Upper lobe of right lung (tissue), 1 donor: ENCODE measurements at places on chromosomes 2 and 18. TPM values are rescaled to one million over a fixed set of nuclear protein-coding genes. Genes with fewer than 3 reads are reported as not detected.

GRCh38 chr18:8654503-8655451 is 45.5 kb downstream of the RAB12 start:
- DNase-seq: no peak

Gene DYSF
- total RNA-seq: 37.7 TPM

DNA sequence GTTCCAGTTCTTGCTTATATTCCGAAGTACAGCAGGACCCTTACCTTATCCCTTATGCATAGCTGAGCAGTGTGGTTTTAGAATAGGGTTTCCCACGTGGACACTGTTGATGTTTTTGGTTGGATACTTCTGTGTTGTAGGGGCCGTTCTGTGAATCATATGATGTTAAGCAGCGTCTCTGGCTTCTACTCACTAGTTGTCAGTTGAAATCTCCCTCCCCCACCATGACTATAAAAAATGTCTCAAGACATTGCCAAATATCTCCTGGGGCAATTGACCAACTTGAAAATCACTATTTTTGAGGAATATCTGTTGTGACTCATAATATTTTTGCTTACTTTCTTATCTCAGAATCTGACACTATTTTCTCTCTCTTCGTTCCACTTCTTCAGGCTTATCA is 713.7 kb downstream of the TSN start:
- DNase-seq: no peak

Gene CD8A
- total RNA-seq: 7.4 TPM

Gene SERPINB10
- total RNA-seq: not detected

DNA sequence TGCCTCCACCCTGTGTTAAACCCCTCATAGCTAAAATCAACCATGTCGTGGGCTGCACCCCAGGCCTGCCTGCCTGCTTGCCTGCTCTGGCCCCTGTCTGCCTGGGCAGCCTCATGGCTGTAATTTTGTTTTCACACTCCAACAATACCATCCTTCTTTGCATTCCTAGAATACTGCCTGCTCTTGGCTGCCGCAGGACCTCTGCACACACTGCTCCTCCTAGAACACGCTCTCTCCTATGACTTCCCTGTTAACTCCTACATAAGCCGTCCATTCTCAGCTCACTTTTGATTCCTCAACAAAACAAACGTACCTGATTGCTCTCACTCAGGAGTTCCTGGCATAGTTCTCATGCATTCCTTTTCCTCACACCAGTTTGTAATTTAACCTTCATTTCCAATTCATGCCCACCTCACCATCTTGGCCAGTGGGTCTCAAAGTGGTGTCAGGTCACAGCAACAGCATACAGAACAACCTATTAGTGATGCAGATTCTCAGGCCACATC is 2.5 kb downstream of the UXS1 start:
- DNase-seq: no peak

Gene PNPT1
- total RNA-seq: 26.8 TPM

Gene AQP4
- total RNA-seq: 345 TPM

GRCh38 chr2:198296665-198297308 is 492.4 kb downstream of the PLCL1 start:
- DNase-seq: no peak

DNA sequence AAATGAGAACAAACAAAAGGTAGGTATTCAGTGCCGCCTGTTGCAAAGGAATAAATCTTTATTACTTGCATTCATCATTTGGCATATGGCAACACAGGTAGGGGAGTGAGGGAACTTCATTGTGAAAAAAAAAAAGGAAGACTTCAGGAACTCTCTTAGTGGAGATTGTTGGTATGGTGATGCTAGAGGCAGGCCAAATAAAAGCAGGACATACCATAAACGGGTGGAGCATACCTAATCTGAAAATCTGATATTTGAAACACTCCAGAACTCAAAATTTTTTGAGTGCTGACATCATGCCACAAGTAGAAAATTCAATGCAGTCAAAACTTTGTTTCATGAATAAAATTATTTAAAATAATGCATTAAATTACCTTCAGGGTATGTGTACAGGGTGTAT is 425.8 kb upstream of the SYT4 start:
- no peak for DNase-seq

Gene ST6GAL2
- 2.5 TPM for total RNA-seq

DNA sequence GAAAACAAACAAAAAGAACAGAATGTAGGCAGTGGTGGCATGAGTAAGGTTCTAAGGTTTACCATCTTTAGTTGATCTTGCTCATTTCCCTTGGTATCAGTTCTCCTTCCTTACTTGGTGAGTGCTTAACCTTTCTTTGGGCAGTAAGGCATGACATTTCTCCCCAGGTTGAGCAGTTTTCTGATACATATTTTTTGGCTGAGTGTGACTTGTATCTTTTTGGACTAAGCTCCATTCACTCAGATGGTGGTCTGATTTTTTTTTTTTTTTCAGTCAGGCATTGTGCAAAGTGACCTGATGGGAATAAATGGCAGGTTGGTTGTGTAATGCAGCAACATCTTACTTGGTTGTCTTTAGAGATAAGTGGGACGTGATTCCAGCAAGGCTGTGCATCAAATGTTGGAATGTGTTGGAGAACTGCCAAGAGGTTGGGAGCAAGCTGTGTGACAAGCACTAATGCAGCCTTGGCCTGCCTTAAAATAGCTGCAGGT is 15.1 kb downstream of the SPTBN1 start:
- no peak for DNase-seq

DNA sequence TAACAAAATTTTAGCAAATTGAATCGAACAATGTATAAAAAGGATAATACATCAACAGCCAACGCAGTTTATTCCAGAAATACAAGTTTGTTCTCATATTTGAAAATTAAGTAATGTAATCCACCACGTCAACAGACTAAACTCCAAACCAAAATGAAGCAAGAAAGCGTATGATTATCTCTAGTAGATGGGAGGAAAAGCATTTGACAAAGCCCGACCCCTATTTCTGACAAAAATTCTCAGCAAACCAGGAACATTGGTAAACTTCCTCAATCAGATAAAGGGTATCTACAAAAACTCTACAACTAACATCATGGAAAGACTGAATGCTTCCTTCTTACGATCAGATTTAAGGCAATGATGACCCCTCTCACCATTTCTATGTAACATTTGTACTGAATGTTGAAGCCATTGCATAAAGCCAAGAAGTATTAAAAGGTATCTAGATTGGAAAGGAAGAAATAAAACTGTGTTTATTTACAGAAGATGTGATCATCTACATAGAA is 34.3 kb upstream of the MYCN start:
- no peak for DNase-seq

- no peak for DNase-seq
Observed at GRCh38 chr2:118576109-118576855, 271.2 kb downstream of the EN1 start.

Gene SMYD1
- total RNA-seq: not detected

DNA sequence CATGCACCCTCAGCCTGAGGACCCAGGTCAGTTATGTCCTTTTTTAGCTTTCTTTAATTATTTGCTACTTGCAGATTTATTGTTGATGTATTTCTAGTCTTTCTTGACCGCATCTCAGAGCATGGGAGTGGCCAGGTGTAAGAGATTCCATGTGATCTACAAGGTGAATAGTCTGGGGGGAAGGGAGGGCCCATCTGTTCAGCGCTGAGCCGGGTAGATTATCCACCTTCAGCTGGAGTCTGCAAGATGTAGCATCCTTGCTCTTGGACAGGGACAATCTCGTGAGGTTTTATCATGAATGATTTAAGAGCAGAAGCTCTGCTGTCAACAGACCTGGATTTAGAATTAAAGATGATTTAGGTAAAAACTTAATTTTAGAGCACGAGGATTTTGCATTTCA is 12.0 kb upstream of the DGKD start:
- peak; percentile 22 for DNase-seq

- DNase-seq: no peak
Observed at GRCh38 chr2:191696966-191697365, 19.0 kb downstream of the NABP1 start.

DNA sequence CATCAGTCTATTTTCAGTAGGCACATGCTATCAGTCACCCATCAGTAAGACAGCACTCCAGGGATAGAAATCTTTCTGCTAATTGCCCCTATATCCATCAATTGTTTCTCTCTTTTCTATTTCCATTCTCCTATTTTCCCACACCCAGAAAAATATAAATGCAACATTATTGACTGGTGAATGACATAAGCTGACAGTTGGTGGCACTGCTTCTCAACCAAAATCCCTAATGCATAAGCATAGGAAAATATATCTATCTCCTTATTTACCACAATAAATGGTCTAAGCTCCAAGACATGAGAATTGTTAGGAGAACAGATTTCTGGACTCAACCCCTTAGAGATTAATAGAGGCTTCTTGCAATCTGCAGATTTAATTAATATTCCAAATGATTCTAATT is 64.0 kb upstream of the REG3A start:
- no peak for DNase-seq

- DNase-seq: no peak
Observed at GRCh38 chr18:50114448-50114847, 80.5 kb downstream of the MYO5B start.

GRCh38 chr2:11366326-11366741 is 21.9 kb upstream of the ROCK2 start:
- DNase-seq: no peak

Gene LYPD6B
- total RNA-seq: 0.78 TPM

DNA sequence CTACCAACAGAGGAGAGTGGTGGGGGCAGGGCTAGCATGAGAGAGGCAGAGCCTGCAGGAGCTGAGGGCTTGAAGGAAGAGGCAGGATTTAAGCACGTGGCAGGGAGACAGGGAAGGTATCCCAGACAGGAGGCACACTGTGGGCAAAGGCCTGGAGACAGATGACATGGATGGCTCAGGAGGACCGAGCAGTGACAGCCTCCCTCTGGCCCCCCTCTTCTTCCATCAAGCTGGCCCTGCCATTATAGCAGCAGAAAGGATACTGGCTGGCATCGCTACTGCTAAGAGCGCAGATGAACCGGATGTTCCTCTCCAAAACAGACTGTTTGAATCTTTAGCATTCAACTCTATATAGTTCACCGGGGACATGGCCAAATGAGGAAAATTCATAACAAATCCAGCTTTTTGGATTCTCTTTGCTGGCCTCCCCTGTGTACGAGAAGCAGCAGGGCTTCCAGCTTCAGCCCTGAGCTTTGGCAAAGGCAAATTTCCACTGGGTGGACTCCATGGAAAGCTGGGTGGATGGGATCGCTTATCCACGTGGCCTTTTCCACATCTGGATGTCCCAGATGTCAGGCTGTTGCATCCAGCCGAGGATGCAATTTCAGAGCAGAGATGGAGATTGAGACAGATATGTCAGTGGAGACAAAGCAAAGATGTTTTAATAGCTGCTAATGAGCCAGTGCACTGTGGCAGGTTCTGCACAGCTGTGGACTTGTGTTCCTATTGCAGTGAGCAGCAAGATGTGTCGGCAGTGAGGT is 36.2 kb downstream of the CAPN13 start:
- no peak for DNase-seq

Gene RNF25
- 20.2 TPM for total RNA-seq

- DNase-seq: no peak
Observed at GRCh38 chr18:9204659-9205058, 68.1 kb downstream of the ANKRD12 start.

Gene SLC4A3
- 2.9 TPM for total RNA-seq

DNA sequence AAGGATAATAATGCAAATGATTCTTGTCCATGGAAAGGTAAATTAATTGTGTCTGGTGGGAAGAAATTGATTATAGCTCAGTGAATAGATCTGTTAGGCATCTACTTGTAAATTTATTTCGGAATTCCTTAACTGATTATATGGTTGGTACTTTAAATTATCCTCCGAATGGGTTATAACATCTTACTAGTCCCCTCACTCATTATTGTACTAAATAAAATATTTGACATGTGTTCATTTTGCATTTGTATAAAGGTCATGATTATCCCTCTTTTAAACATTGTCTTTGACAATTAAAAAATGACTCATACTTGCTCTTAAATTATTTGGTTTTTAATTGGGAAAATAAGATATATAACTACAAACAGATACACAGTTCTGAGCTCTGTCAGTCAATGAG is 47.4 kb downstream of the CAVIN2 start:
- DNase-seq: no peak

- DNase-seq: no peak
Observed at GRCh38 chr2:238996331-238997136, 148.6 kb downstream of the TWIST2 start.

Gene DSG4
- not detected for total RNA-seq

- DNase-seq: no peak
Observed at GRCh38 chr2:190333395-190333794, 10.0 kb upstream of the INPP1 start.

GRCh38 chr2:134601264-134601663 is 117.5 kb downstream of the TMEM163 start:
- no peak for DNase-seq

Gene ASXL3
- 1.3 TPM for total RNA-seq

GRCh38 chr2:36441065-36441625 is 85.6 kb downstream of the CRIM1 start:
- no peak for DNase-seq
